ENCODE measurements at places on chromosomes 6 and 20. TPM values are rescaled to one million over a fixed set of nuclear protein-coding genes. Genes with fewer than 3 reads are reported as not detected.
A peak's percentile ranks its signal among the peaks of the same experiment; 100 is the strongest.

- DNase-seq = no peak
These were observed 1107.3 kb upstream of the MAP3K7 start for GRCh38 chr6:91694016-91694654.

- DNase-seq = no peak
These were observed 115.3 kb downstream of the CDH26 start for GRCh38 chr20:60073504-60073903.

Gene PAK5
- polyA plus RNA-seq = not detected

DNA sequence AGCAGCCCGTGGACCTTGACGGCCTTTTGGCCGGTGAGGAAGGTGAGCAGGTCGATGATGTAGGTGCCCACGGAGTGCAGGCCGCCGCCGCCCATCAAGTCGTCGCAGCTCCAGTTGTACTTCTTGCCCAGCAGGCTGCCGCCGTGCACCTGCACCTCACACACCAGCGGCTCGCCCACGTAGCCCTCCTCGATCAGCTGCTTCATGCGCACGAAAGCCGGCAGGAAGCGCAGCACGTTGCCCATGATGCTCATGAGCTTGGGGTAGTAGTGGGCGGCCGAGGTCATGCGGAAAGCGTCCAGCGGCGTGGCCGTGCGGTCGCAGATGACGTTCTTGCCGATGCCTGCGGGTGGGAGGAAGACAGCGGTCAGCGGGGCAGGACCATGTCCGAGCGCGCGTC lies 37.0 kb upstream of the TBC1D7 start:
- DNase-seq = no peak

DNA sequence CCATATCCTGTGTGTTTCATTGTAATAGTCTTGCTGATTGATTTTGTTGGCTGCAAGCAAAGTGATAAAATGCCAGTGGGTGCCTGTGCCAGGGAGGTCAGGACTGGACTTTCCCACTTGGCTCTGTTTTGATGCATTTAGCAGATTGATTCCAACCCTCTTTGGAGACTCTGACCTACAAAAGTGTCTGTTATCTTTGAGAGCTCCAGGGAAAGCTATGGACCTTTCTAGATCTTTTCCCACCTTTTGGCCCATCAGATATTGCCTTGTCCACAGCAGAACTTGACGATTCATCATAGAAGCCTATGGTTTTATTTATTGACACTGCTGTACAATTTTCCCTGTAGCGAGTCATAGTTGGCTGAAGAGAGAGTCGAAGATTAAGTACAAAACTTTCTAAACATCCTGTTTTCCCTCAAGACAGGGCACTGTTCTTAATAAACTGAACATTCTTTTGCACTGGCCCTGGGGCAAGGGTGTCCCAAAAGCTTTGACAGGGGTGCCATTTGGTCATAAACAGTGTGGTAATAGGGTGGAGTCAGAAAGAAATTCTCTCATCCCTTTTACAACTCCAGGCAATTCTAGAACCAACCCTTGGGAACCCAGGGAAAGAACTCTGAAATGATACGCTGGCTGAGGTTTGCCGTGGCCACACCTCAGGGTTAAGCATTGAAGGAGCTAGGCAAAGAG lies 53.7 kb downstream of the E2F3 start:
- DNase-seq = no peak

DNA sequence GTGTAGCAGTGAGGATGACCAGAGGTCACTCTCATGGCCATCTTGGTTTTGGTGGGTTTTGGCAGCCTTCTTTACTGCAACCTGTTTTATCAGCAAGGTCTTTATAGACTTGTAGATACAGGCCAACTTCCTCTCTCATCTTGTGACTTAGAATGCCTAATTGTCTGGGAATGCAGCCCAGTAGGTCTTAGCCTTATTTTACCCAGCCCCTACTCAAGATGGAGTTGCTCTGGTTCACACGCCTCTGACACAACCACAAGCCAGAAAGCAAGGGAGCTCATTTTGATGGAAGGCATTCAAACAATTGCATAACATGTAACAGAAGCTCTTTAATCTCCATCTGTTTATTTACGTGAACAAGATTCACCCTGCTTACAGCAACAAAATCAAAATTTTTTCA lies 492.0 kb upstream of the SULF2 start:
- no peak for DNase-seq

GRCh38 chr6:104459543-104459942 lies 400.2 kb downstream of the HACE1 start:
- no peak for DNase-seq

Gene KCNB1
- polyA plus RNA-seq = 1.9 TPM

DNA sequence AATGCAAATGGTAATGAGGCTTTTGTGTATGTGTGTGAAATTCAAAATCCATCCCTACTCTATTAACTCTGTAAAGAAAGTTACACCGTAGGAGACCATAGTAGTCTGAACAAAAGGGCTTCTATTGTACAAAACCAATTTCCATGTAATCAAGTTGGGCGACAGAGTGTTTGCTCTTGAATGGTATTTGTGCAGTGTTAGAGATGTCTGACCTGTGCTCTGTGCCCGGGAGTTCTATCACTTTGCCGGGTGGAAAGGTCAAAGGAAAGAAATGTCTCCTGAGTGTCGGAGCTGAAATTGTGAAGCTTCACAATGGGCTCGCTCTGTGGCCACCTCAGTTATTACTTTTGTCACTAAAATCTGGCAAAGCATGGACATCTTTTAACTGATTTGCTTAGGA lies 312.0 kb downstream of the SAMD5 start:
- DNase-seq = no peak

GRCh38 chr6:152418551-152418950 lies 218.6 kb downstream of the SYNE1 start:
- no peak for DNase-seq

DNA sequence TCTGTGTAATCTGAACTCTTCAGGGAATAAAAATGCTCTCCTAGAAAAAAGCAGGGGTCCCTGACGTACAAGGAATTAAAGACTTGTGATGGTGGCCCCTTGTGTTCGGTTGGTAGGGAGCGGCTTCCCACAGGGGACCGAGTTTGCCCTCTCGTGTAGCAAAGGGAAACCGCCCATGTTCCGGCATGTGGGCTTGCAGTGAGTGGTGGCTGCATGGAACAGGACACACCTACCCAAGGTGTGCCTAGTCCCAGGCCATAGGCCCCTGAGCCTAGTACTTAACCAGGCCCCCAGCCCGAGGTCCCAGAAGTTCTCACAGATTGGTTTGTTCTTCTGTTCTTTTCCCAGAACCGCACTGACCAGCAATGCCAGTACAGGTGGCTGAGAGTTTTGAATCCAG lies 15.5 kb downstream of the MYBL2 start:
- no peak for DNase-seq

Gene TRIM10
- not detected for polyA plus RNA-seq

GRCh38 chr6:134491477-134491876 lies 173.6 kb upstream of the SGK1 start:
- no peak for DNase-seq

DNA sequence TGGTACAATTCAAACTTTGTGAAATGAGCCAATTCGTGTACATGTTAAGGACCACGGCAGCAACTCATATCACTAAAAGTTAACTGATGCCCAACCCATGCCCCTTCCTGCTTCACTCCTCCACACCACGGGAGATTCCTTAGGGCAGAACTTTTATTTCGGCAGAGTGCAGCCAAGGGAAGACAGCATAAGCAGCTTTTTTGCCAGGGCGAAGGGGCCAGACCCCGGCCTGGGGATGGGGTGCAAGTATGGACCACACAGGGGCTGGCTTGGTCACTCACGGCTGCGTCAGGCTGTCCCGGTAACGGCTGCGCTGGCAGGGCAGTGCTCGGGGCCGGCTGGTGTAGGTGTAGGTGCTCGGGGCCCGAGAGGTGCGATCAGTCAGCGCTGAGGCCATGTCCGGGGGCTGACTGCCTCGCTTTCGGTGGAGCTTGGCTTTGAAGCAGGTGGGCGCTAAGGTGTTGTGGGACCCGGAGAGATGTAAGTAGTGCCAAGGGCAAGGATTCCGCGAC lies 792 bp downstream of the RSPH3 start:
- DNase-seq = no peak

- no peak for DNase-seq
These were observed 9.4 kb upstream of the AVP start for GRCh38 chr20:3093861-3094361.

DNA sequence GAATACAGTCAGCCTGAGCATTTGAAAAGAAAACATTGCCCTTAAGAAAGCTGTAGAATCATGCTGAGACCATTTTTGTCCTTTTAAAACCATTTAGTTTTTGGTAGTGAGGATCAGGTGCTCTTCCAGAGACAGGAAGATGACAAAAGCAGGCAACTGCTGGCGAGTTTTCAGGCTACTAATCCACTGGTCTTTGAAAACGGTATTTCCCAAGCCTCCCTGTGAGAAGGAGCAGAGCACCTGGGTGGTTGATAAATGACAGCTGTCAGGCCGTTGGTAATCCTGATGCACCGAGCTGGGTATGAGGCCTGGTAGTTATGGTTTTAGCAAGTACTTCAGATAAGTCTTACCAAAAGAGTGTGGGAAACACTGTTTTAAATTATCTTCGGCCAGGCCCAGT lies 10.1 kb upstream of the SEC63 start:
- DNase-seq = no peak

DNA sequence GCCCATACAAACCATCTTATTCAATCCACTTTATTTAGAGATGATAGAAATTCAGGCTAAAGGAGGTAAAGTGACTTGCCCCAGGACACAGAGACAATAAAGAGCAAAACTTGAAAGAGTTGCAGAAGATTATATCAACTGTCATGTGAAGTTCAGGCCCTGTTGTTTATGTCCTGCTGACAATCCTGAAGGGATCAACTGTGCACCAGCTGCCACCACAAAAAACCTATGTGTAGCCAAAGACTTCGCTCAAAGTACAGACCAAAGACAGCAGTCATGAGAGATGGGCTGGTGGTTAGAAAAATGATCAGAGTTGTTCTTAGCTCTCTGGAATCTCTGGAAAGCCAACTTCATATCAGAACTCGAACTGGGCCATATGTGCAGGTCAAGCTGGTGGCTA lies 16.0 kb upstream of the CITED2 start:
- no peak for DNase-seq

DNA sequence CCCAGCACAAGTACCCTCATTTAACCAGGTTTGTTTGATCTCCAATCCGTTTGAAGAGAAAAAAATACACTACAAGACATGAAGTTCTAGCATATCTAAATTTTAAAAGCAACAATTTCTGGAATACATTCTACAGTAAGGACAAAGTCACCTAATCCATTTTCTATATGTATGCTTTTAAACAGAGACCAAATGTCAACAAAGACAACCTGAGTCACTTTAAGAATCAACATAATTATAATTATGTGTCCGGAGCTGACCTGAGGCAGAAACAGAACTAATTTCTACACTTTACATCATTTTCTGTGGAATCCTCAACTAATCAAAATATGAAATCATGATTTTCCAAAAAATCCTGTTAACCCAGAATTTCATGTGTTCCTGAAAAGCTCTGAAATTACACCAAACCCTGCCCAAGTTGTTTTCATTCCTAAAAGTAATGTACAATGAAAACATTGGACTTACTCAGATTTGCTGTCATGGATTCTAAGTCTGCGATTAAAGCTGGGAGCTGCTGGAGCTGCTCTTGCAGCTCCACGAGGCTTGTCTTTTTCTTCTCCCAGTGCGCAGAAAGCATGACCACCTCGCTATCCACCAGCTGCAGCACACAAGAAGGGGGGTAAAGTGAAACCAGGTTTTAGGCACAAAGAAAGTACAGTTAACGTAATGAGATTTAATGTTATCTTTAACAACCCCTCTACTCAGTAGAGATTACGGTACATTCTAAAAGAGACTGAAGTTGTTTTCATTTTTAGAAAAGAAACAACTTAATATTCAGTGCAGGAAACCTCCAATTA lies 35.8 kb downstream of the DTNBP1 start:
- no peak for DNase-seq

GRCh38 chr6:2802521-2803060 lies 37.4 kb downstream of the WRNIP1 start:
- no peak for DNase-seq

DNA sequence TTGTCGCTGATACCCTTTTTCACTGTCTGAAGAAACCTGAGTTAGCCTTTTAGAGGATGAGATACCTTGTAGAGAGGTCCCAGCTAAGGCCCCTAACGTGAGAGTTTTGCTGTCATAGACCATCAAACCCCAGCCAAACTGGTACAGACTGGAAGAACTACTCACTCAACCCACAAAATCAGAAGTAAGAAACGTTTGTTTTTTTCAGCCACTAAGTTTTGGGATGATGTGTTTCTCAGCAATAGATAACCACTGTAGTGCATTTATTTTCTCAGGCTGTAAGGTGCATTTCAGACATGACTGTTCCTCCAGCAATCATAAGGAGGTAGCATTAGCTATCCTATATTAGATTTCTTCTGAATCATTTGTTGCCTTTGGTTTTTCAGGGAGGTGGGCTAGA lies 407.3 kb upstream of the FLRT3 start:
- no peak for DNase-seq

GRCh38 chr20:35517125-35517524 lies 12.3 kb downstream of the C20orf173 start:
- DNase-seq = no peak

Gene PLN
- polyA plus RNA-seq = 1,338 TPM

Gene ITCH
- polyA plus RNA-seq = 6.0 TPM

- DNase-seq = no peak
These were observed 141.6 kb downstream of the MTHFD1L start for GRCh38 chr6:151007076-151007475.

DNA sequence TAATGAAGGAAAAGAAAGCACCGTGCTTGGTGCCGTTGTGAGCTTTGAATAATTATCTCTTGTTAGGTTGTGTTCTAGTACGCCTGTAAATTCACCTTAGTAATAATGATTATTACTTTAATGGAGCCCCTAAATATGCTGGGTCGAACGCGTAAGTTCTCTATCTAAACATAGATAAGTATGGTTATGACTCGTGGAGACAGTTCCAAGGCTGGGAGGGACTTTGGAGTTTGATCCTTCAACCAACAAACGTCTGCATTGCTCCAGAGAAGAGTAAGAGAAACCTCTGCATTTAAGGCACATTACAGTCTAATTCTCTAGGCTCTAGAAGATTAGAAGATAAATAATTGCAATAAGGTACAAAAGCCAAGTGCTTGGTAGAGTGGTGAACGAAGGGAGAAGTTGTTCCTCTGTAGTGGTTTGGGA lies 514 bp downstream of the ACOT13 start:
- no peak for DNase-seq

Gene ARMH2
- polyA plus RNA-seq = not detected

DNA sequence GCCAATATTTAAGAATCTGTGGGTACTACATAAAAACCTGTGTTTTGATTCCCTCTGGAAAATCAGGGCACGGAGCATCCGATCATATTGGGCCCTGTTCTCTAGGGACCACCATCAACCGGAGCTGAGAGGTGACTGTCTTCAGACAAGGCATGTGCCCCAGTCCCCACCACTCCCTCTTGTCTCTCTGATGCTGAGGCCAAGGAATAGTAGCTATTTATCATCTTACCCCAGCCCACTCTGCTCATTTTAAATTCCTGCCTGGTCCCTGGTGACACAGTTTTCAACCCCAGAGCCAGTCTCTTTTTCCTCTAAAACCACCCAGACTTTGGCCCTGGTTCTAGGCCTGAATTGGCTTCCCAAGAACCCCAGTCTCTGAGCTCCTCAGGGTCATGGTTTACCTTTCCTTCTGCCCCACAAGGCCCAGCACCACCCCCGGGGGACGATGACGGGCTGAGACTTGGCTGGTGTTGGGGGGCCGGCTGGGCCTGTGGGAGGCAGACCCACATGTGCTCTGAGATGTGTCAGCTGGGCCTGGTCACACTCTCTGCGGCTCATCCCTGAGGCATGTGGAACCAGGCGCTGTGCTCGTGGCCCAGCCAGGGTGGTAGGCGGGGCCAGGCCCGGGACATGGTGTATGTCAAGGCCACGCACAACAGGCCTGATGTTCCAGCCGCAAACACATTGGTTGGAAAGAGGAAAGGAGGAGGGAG lies 114.4 kb downstream of the CEBPB start:
- peak; percentile 96 for DNase-seq

Gene AURKA
- polyA plus RNA-seq = 19.5 TPM

Gene SPATA25
- 0.58 TPM for polyA plus RNA-seq

GRCh38 chr20:13202565-13202964 lies 18.5 kb upstream of the ISM1 start:
- no peak for DNase-seq

Measured in heart left ventricle (tissue), 16 donors.